HT1080 (cell line): ENCODE measurements at places on chromosomes 2 and 18. TPM values are rescaled to one million over a fixed set of nuclear protein-coding genes. Genes with fewer than 3 reads are reported as not detected.
A peak's percentile ranks its signal among the peaks of the same experiment; 100 is the strongest.

- no peak for DNase-seq
These were observed 91.1 kb upstream of the MAPK4 start for GRCh38 chr18:50468807-50469206.

- DNase-seq = no peak
These were observed 21.2 kb downstream of the ODC1 start for GRCh38 chr2:10426726-10427617.

- DNase-seq = no peak
These were observed 40.2 kb downstream of the NIFK start for GRCh38 chr2:121696410-121696930.

- peak; percentile 20 for DNase-seq
These were observed 80.3 kb downstream of the GYPC start for GRCh38 chr2:126736133-126736874.

The ANKRD30BL gene
- not detected in 2 replicates for total RNA-seq

DNA sequence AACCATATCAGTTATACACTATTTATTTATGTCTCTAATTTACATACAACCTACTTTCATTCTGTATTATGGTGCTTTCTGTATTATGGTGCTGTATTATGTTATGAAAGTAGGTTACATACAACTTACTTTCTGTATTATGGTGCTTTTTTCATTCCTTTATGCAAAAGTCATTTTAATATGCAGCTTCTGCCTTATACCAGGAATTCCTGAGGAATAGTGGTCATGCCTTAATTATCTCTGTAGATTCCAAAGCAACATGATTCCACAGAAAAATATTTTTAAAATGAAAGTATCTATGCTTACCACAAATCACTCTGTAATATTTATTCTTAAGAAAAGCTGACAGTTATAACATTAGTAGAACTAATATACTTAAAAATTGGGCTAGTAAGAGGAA, 922.0 kb upstream of the NRXN1 start:
- no peak for DNase-seq

The SPATA3 gene
- total RNA-seq = not detected in 2 replicates

GRCh38 chr18:8217051-8217564, 392.1 kb upstream of the RAB12 start:
- DNase-seq = no peak
